ENCODE measurements at places on chromosomes 7 and 10. TPM values are rescaled to one million over a fixed set of nuclear protein-coding genes. Genes with fewer than 3 reads are reported as not detected.

DNA sequence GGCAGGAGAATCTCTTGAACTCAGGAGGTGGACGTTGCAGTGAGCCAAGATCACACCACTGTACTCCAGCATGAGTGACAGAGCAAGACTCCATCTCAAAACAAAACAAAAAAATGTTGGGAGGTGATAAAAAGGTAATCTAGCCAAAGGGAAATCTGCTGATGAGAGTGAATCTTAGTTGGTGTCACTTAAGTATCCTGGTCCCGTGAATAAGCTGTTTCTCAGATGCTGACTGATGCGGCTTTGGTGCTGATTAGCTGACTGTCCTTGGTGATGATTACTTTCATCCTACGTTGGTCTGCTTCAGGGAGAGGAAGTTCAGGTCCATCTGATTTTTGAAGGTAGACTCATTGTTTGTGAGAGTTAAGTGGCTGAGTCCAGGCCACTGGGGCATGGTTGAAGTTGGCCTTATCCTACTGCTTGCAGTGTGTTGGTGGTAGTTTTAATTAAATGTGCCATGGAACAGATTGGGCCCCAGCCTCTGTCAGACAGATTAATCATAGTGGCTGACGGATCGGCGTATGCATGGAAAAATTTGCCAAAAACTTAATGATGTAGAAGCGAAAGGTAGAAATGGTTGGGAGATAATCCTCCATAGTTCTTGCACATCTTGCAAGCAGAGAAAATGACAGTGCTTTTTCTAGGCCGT, 17.4 kb upstream of the TMEM236 start:
- DNase-seq, result no peak

DNA sequence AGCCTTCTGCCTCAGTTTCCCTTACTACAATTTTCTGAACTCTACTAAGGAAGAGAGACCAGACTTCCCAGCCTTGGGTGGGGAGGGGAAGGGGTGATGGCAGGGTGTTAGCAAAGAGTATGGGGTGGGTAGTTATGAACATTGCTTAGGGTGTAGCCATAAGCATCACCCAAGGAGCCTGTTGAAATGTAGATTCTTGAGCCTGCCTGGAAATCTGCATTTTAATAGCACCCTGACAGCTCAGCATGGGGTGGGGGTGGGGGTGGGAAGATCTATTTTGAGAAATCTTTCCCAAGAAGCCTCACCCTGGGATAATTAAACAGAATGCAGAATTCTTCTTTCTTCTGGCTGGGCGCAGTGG, 164.8 kb downstream of the NRF1 start:
- DNase-seq, result no peak

DNA sequence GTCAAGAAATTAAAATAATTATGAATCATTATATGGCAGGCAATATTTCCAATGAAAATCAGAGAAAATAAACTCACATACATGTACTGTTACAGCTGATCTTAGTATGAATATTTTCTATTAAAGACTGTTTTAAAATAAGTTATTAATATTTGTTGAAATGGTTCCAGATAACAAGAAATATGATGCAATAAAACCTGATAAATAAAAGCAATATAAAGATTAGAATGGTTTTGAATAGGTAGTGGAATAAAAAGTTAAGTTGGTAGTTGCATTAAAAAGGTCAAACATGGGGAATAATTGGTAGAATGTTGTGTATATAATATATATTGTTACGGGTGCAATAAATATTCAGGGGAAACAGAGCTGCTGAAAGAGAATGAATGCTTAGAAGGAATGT, 52.5 kb downstream of the MEST start:
- no peak for DNase-seq

DNA sequence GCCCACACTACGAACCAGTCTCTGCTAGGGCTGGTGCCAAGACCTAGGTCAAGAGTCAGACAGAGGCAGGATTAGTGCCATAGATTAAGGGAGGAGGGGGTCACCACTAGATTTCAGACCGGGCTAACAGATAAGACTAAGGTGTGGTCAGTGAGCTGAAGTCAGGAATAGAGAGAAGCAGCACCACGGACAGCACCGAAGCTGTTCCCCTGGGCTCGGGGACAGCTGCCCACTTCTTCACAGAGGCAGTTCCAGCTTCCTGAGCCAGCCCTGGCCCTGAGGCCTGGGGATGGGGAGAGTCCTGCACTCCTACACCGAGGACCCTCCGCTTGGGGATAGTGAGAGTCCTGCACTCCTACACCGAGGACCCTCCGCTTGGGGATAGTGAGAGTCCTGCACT, 11.2 kb upstream of the JAKMIP3 start:
- no peak for DNase-seq

DNA sequence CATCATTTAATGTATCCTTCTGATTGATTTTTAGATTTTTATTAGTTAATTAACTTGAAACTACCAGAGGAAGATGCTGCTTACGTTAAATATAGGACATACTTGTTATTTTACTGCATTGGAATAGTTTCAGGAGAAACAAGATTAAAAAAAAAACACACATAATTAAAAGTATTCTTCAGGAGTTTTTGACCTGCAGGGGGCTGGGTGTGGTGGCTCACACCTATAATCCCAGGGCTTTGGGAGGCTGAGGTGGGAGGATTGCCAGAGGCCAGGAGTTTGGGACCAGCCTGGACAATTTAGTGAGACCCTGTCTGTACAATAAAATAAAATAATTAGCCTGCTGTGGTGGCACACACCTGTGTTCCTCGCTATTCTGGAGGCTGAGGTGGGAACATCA, 10.7 kb downstream of the CBLL1 start:
- no peak for DNase-seq

DNA sequence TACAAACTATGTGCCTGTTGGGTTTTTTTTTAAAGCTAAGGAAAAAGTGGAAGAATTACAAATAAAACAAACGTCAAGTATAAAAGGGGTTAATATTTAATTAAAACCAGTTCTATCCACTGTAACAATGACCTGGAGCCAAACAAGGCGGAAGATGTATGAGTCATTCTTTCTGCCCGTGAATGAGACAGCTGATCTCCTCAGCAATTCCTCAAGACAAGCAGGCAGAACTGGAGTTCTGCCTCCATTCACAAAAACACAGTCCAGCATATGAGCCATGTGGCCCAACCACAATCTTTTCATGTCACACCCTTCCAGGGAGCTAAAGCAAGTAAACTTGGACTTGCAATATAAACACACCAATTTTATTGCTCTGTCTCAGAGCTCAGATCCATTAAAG, 8.4 kb downstream of the ETV1 start:
- no peak for DNase-seq

DNA sequence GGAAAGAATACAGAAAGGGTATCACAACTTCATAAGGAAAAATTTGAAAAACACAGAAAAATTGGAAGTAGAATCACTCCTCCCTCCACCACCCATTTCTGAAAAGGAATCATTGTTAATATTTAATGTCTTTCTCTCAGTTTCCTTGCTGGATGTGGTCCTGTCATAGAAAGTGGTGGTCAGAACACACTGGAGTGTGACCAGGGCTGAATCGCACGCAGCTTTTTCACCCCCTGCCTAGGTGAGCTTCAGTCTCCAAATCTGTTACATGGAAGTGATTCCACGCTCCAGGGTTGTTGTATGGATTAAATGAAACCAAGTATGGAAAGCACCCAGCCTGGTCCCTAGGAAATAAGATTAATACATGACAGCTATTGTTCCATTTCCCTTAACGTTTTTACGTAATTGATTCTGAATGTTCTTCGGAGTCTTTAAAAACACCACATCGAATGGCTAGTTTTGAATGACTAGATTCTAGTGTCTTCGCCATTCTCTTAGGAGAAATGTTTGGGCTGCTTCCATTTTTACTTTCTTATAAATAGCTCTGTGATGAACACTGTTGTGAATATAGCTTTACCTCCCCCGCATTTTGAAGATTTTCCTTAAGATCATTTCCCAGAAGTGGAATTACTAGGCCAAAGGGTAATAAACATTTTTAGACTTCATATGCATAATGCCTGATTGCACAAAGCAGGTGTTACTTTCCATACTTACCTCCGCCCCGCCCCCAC, 10.9 kb upstream of the DUSP5 start:
- no peak for DNase-seq

GRCh38 chr10:129694184-129694583, 227.1 kb downstream of the MGMT start:
- DNase-seq, result no peak

GRCh38 chr7:939843-940242, 14.6 kb downstream of the ADAP1 start:
- no peak for DNase-seq

The ADARB2 gene
- 0.96 TPM for total RNA-seq

The CABCOCO1 gene
- not detected for total RNA-seq

Measured in B cell (primary cell).